ENCODE measurements at places on chromosomes 2 and 18.
A peak's percentile ranks its signal among the peaks of the same experiment; 100 is the strongest.

GRCh38 chr2:229684942-229685562 is 29.3 kb downstream of the DNER start:
- no peak for DNase-seq

- no peak for DNase-seq
Observed at GRCh38 chr2:159030674-159031380, 62.4 kb downstream of the TANC1 start.

GRCh38 chr18:48939205-48940097 is 11.3 kb downstream of the SMAD7 start:
- DNase-seq: no peak

GRCh38 chr18:12255626-12256026 is 1.5 kb downstream of the CIDEA start:
- DNase-seq: no peak

DNA sequence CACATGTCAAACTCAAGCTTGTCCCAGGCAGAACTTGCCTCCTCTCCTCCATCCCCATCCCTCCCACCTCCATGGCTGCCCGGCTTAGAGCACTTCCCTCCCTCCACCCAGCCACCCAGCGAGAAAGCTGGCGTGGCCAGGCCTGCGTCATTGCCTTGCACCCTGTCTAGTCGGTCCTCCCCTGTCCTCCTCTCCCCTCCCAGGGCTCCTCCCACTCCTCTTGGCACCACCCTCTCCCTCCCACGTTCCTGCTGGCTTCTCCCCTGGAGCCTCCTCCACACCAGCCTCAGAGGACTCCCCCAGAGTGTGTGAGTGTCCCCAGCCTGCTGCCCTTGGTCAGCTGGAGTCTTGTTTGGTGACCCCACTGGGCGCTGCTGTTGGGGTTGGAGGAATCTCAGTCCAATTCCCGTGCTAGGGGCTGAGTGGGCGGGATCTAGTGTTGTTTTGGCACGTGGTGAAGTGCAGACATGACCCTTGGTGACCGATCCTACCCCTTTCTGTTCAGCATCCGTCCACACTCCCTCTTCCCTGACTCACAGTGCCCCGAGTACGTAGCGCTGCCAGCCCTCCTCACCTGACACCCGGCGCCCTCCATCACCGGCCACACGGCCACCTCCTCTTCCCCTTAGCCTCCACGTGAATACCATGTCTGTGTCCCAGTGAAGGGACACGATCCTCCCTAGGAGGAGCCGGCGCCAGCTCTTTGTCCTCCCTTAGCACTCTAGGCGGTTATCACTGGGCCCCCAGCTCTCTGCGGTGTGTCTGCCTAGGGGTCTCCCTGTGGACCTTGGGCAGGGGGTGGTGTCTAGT is 41.4 kb downstream of the ATP6V1C2 start:
- DNase-seq: no peak

GRCh38 chr2:33510586-33510968 is 34.1 kb downstream of the RASGRP3 start:
- no peak for DNase-seq

DNA sequence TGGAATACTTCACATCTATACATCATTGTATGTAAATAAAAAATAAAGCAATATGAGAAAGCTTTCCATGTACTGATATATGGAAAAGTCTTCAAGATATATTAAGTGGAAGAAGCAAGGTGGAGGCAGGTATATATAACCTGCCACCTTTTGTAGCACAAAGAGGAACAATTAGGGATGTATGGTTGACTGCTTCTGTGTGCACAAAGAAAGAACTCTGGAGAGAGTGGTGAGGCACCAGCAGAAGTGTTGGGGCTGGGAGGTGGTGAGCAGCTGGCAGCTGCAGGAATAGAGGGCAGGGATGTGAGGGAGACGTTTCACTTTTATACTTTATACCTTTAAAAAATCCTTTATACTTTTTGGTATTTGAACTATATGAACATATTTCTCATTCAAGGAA is 26.1 kb downstream of the KIF5C start:
- no peak for DNase-seq

DNA sequence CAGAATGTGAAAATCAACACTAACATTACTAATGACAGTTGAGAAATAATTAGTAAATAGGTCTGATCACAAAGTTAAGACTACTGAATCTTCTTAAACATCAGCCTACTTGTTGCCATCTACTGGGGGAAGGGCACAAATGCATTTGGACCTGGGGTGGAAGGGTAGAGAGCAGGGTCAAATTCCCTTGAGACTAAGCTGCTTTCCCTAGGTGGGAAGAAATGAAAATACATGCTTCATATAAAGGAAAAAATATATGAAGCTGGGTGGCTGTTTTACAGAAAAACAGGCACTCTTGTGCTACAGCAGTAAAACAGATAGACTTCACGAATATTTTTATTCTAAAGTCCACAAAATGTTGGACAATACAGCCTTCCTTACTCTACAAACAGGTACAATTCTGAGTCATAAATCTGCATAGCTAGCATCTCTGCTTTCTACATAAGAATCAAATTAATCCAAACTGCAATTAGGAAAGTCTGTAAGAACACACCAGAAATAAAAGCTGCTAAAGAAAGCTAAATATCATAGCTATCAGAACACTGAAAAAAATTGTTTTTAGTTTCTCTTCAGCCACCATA is 10.9 kb downstream of the TRIP12 start:
- peak; percentile 36 for DNase-seq

DNA sequence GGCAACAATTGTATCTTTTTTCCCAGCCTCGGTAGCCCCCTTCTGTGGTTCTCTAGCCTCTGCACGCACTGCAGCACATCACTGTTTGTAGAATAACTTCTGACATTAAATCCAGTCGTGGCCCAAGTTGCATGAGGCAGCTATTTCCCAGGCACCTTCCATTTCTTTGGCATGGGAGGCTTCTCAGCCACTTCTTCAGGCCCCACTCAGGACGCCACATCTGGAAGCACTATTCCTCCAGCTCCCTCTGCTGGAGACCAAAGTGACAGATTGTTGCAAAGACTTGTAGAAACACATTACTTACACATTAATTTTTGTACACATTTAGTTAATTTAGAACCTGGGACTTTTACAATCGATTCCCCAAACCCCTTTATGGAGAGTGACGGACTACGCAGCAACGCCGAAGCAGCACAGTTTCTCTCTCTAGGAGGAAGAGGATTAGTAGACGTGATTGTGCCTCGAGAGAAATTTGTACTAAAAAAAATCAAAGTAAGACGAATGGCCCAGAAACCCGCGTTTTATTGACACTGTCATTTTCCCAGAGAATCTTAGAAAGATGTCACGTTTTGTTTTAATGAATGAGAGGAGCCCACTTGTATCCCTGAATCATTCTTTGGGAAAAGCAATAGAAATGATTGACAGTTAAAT is 57.8 kb upstream of the RGPD5 start:
- peak; percentile 36 for DNase-seq

GRCh38 chr2:201483342-201483741 is 31.8 kb downstream of the STRADB start:
- DNase-seq: no peak
